ENCODE measurements at places on chromosomes 1 and 21.
A peak's percentile ranks its signal among the peaks of the same experiment; 100 is the strongest.

GRCh38 chr1:151371370-151372057, 991 bp downstream of the SELENBP1 start:
- peak; percentile 58 for DNase-seq

GRCh38 chr1:205729945-205730610, 19.9 kb downstream of the NUCKS1 start:
- no peak for DNase-seq

DNA sequence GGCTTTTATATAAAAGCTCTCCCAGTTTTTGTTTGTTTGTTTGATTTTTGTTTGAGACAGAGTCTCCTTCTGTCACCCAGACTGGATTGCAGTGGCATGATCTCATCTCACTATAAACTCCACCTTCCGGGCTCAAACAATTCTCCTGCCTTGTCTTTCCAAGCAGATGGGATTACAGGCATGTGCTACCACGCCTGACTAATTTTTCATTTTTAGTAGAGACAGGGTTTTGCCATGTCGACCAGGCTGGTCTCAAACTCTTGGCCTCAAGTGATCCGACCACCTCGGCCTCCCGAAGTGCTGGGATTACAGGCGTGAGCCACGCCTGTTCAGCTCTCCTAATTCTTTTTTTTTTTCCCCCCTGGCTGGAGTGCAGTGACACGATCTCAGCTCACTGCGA, 4.4 kb downstream of the PCAT6 start:
- no peak for DNase-seq

DNA sequence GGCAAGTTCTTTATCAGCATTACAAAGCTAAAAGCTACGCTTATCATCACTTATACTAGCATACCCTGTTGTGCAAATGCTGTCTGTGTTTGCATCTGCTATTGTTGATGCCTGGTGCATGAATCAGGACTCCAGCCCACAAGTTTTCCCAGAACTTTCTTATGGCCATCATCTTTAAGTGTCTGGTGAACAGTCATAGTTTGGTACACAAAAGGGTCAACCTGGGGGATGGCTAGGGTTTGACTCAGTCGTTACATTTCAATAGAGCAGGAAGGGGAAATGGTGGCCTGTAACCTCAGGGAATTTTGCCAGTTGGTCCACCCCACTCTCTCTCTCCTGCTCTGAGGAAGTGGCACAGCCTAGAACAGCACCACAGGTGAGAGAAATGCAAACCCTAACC, 35.4 kb downstream of the SELL start:
- DNase-seq, result no peak

DNA sequence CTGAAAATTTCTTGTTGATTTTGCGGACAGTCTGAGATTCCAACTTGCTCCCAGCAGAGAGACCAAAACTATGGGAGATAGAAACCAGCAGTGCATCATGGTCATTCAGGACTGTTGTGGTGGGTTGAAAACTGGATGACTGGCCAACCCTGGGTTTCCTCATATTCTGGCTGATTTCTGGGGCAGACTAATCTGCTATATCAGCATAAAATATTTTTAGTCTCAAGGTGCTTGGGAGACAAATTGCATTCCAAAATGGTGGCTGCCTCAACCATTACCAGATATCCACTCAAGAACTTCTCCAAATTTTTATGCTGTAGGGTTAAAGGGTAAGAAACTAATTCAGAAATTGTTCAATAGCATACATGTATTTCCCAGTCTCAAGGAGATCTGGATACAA, 434.0 kb downstream of the BRINP3 start:
- no peak for DNase-seq

- DNase-seq, result peak; percentile 20
Observed at GRCh38 chr1:7302873-7303272, 468.2 kb upstream of the VAMP3 start.
